ENCODE measurements at places on chromosomes 13 and 19. TPM values are rescaled to one million over a fixed set of nuclear protein-coding genes. Genes with fewer than 3 reads are reported as not detected.

GRCh38 chr13:28128926-28129325 is 9.4 kb upstream of the PAN3 start:
- no peaks in the 10 kb centered on the region for H3K27me3 ChIP-seq
- no peak overlapping the region for H3K27ac ChIP-seq
- DNase-seq, result no peak
- no peaks in the 10 kb centered on the region for H3K4me1 ChIP-seq
- H3K4me3 ChIP-seq, result no peak overlapping the region
- H3K36me3 ChIP-seq, result no peaks in the 10 kb centered on the region

DNA sequence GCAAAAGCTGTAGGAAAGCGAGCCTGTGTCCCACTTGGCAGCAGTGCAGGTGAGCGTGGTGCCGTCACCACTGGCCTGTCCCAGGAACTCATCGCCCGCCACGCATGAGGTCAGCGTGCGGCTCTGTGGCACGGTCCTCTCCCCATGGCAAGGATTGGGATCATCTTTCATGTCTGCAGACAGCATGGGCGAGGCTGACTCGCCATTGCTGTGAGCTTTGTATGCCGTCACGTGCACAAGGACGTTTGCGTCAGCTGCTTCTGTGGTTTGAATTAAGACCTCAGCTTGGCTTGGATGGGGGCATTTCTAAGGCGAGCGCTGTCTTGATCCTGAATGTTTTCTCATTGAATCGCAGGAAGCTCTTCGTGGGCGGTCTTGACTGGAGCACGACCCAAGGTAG is 9.8 kb downstream of the DAZAP1 start:
- peak overlapping the region; percentile 83 for H3K27ac ChIP-seq
- no peak for DNase-seq
- peaks cover 28% of the 10 kb centered on the region for H3K4me1 ChIP-seq
- H3K4me3 ChIP-seq, result peak overlapping the region; percentile 50

DNA sequence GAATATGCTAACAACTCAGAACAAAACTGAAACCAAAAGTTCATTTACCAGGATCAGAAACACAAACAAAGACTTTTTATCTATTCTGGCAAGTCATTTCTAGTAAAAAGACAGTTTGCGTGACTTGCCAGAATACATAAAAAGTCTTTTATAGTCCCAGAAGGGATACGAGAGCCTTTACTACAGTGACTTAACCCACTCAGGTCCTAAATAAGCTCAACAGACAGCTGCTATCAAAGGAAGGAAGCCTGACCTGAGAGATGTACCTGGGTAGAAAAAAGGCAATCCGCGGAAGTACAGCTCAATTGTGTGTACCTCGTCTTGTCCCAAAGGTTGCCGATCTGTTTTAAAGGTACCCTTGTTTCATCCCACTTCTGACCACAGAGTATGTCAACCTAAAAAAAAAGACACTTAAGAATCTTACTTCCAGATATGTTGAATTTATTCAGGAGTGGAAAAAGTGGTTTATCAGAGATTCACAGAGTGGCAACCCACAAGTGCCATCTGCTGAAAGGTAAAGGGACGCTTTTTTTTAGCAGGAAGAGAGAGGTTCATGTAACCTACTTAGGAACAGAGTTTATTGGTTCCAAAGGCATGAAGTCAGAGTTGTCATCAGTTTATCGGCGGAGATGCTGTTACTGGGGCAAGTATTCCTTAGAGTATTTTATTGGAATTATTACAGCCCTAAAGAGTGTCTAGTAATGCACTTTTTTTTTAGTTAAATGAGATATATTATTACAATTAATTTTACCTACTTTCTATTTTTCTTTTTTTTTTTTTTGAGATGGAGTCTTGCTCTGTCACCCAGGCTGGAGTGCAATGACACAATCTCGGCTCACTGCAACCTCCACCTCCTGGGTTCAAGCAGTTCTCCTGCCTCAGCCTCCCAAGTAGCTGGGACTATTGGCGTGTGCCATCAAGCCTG is 69.7 kb upstream of the C1QTNF9B start:
- no peak overlapping the region for H3K27ac ChIP-seq
- peaks cover 5% of the 10 kb centered on the region for H3K4me1 ChIP-seq
- H3K36me3 ChIP-seq, result no peaks in the 10 kb centered on the region
- peaks cover 8% of the 10 kb centered on the region for H3K27me3 ChIP-seq
- no peak for DNase-seq

Gene SPHK2
- total RNA-seq, result 47.1 TPM

Measured in type B pancreatic cell (in vitro differentiated cells).